ENCODE measurements at places on chromosomes 4 and X.

- DNase-seq: no peak
These were observed 1.4 kb downstream of the WDFY3 start for GRCh38 chr4:84964995-84965552.

- no peak for DNase-seq
These were observed 256.5 kb upstream of the FAT1 start for GRCh38 chr4:186979961-186980745.

DNA sequence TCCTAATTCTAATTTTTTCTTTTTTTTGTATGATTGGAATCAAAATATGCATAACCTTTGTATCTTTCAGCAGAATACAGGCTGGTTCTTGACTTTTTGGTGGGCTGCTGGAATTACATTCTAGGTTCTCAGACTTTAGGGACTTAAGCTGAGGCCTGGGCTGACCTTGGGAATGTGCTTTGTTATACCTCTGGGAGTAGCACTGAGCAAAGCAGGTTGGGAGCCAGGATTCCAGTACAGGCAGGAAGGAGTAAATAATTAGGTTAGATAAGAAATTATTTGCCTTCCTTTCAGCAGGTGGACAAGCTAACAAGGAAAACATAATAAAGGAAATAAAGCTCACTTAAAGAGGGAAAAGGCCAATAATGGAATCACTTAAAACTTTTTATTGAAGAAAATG is 49.9 kb upstream of the SLC4A4 start:
- no peak for DNase-seq

GRCh38 chr4:605702-606425 is 19.5 kb upstream of the PDE6B start:
- DNase-seq: no peak

GRCh38 chr4:174401471-174402130 is 117.9 kb downstream of the CEP44 start:
- DNase-seq: no peak

GRCh38 chr4:112563431-112564200 is 47.6 kb upstream of the NEUROG2 start:
- DNase-seq: no peak

DNA sequence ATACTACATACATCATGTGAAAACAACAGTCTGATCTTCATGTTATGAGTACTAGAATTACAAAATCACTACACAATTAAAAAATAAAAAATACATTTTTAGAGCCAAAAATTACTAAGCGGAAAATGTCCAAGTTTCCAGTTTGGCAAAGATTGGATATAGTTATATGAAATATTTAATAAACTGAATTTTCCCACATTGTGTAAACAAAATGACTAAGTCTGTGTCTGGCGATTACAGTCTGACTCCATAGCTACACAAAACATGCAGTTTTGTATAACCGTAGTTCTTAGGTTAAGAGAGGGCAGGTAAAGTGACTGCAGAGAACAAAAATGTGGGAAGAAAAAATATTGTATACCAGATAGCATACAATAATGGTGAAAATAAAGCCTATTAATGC is 59.2 kb upstream of the TMEM47 start:
- DNase-seq: no peak

DNA sequence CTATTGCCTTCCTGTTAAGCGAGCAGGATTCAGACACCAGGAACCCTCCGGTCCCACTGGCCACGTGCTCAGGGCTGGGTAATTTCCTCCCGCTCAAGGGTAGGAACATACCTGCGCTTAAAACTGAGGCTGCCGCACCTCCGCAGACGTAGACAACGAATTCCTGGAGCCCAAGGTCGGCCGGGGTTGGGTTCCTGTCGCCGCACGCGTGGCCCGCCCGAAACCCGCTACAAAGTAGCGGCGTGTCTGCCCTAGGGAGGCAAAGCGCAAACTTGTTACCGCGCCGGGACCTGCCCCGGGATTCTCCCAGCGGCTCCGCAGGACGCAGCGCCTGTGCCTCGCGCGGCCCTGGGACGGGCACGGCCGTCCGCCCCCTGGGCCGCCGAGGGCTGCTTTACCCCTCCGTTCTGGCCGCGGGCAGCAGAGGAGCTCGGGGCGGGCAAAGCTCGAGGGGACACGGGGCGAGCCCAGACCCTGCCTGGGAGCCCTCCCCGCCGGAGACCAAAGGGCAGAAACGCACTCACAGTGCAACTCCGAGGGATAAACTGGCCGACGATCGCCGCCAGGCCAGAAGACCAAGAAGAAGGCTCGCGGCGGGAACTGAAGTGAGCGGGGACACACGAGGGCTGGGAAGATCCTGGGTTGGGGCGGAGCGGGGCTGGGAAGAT is at the start of gene ERVMER34-1:
ERVMER34-1 (minus strand) TSS at position 607 of the 668 bp plus-strand sequence. CDS start 5,905 bp downstream, outside the sequence.
- peak; percentile 26 for DNase-seq

- no peak for DNase-seq
These were observed 169.0 kb downstream of the ZNF330 start for GRCh38 chr4:141389649-141390048.

- no peak for DNase-seq
These were observed 162.6 kb upstream of the INTU start for GRCh38 chr4:127469959-127470809.

DNA sequence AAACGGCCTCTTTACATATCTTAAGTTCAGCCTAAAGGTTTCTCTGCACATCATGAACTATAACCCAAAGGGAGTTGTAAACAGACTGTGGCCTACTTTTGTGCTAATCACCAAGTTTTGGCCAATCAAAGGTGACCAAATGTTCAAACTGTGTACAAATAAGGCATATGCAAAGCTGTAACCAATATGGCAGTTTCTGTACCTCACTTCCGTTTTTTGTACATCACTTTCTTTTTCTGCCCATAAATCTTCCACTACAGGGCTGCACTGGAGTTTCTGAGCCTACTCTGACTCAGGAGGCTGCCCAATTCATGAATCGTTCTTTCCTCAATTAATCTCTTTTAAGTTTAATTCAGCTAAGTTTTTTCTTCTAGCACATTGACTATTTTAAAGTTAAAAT is 318.7 kb downstream of the SLC7A11 start:
- no peak for DNase-seq

DNA sequence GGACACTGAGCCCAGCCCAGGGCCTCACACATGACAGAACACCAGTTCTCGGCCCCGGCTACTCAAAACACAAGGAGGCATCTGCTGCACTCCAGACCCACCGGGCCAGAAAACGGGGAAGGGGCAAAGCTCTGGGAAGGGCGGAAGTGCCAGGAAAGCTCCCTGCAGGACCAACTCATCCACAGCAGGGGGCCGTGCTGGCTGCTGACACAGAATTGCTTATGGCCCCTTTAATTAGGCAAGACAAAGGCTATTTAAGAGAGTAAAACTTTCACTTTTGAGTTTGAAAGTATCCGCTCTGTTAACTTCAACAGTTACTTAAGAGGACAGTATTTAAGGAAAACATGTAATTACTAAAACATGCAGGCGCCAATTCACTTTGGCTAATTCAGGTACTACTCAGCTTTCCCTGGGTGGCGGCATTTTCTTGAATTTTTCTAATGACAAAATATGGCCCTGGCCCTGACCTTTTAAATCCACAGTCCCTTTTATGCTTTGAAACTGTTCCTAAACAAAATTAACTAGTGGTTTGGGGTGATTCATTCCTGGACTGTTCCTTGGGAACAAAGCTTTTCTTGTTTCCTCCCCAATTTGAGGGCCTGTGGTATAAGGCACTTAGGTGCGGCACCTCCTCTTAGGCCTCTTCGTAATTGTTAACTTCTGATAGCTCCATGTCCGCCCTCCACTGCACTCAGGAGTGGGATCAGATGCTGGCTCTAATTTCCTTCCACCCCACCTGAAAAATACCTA is 40.4 kb downstream of the NSG1 start:
- no peak for DNase-seq

GRCh38 chr4:69058410-69059059 is 37.7 kb upstream of the UGT2B7 start:
- DNase-seq: no peak

DNA sequence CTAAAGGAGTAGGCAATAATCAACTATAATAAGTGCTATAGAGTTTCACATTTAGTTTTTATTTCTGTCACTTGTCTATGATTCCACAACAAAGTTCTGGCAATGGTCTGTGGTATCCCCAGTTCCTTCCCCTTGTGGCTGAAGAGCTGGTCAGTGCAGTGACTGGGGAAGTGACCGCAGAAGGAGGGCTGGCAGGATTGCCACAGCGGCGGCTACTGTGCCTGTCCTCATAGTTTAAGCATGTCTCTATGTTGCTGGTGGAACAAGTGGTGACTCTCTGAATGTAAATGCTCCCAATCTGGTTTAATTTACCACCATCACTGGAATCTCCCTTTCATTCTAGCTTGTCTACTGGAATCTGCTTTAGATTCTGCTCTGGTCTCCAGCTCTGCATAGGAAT is 170.6 kb upstream of the GK2 start:
- DNase-seq: no peak

DNA sequence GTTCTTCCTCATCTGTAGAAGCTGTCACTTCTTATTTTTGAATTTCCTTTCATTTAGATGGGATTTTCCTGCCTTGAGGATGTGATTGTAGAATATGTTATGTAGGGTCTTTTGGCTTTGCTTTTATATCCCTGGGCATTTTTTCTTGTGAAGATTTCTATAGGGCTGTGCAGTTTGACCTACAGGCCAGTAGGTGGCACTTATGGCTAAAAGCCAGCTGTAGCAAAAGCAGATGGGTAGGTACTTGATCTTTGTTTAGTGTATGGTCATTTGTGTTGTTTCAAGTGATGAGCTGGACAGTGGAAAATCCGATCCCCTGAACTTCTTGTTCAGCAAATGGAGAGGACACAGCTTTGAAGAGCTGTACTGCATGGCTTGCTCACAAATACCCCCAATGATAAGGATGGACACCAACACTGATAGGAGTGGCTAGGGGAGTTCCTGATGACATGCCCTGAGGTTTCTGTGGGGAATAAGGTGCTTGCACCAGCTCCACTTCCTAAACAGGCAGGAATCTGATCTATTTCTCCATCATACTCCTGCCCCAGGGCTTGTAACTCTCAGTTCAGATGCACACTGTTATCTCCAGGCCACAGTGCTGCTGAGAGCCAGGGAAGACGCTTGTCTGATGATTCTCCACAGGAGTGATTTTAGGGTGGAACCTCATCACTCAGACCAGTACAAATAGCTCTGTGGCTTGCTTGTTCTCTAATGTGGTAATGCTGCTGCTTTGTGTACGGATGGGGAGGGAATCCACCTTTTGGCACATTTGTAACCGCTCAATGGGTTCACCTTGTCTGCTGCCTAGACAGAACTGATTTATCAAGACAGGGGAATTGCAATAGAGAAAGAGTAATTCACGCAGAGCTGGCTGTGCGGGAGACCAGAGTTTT is 417.1 kb upstream of the MAGEB16 start:
- DNase-seq: no peak

- DNase-seq: no peak
These were observed 201.0 kb downstream of the PAPSS1 start for GRCh38 chr4:107519053-107519452.

DNA sequence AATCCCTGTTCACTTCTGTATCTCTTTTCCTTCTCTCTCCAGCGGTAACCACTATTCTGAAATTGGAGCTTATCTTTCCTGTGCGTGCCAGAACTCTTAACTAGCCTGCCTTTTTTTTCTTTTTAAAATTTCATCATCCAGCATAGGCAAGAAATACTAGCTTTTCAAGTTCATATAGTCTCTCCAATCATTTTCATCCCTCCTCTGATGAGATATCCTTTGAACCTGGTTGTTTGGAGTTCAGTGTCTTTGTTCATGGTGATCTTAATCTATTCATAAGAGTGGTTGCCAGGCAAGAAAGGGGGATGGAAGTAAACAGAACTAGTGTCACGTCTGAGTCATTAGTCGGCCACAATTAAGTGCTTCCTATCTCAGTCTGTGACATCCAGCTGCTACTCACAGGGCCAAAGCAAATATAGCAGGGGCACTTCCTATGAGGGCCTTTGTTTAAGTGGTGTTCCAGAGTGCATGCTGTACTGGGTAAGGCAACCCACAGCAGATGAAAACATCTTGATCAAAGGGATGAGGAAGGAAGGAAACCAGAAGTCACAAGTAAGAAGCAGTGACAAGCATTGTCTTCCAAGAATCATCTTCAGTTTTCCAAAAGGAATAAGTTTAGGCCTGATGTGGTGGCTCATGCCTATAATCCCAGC is 56.4 kb upstream of the XIAP start:
- DNase-seq: no peak

DNA sequence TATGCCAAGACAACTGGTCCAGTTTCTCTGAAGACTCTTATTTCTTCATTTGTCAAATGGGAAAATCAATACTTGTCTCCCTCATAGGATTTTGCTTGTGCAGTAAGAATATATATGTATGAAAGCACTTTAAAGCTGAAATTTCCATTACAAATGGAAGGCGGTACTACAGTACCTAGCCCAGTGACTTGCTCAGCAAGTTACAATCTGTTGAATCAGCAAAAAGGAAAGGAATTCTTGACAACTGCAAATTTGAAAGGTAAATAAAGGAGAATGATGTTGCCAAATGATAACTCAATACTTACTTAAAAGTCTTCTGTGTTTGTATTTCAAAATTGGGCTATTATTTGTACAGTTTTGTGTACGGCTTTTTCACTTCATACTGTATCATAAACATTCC is 71.1 kb downstream of the PKD2 start:
- no peak for DNase-seq

- no peak for DNase-seq
These were observed 7.4 kb downstream of the CFAP97 start for GRCh38 chr4:185196437-185196836.

DNA sequence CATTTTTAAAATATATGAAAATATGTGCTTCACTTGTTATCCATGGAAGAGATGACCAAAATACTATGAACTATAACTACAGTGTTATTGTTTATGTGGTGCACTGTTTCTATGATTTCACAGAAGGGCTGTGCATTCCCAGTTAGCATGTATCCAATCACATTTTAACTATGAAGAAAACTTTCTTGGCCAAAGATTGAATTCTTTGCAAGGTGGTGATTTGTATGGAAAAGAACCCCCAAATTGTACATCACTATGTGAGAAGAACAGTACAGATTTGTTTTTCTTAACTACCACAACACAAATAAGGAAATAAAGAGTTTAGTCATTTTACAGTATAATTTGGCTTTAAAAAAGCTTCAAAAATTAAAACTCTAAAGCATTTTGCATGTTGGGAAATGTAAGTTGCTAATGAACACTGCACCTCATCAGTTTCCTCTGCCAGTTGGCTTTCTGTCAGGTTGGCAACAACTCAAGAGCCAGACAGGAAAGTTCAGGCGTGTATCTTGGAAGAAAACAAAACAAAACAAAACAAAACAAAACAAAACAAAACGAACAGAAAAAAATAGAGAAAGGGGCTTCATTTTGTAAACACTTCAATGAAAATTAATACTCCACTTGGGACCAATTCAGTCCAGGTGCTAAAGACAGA is 237.0 kb downstream of the SCFD2 start:
- DNase-seq: no peak

- no peak for DNase-seq
These were observed 104.5 kb downstream of the APOOL start for GRCh38 chrX:85108165-85108564.

- no peak for DNase-seq
These were observed 904.1 kb downstream of the NLGN4X start for GRCh38 chrX:5324546-5324945.

All from omental fat pad (tissue), 4 donors.